ENCODE measurements at places on chromosomes 6 and 20.

DNA sequence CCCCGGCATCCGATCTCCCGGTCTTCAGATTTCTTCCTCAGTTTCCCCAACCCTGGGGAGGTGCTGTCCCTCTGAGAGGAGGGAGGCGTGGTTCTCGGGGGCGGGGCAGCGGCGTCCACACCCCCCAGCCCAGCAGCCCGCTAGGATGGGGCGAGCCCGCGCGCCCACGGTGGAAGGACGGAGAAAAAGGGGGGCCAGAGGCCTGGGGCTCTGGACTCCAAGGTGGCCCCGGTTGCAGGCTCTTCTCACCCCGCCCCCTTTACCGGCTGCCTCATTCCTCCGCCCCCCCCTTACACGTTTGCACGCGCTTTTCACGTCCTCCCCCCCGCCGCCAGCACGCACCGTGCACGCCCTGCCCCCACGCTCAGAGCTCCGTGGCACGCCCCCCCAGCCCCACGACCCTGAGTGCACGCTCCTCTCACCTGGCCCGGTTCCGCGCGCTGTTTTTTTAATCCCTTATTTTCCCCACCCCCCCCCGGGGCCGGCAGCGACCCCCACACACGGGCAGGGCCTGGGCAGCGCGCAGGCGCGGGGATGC, 402 bp downstream of the ZBTB12 start:
- no peak for DNase-seq

DNA sequence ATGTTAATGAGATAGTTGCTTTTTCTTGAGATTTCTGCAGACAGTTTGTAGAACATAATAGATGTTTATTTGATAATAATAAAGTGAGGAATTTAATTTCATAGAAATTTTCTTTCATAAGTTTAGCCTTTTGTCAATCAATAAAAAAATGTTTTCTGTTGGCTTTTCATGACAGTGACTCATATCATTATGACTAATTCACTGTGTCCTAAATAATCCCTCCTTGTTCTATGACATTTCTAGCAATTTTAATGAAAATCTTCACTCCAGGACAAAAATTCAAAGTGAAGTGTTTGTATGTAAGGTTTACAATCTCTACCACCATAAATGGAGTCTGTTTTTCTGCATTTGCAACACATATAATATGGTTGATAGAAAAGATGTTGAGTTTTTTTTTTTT, 109.9 kb downstream of the UTRN start:
- DNase-seq = no peak

DNA sequence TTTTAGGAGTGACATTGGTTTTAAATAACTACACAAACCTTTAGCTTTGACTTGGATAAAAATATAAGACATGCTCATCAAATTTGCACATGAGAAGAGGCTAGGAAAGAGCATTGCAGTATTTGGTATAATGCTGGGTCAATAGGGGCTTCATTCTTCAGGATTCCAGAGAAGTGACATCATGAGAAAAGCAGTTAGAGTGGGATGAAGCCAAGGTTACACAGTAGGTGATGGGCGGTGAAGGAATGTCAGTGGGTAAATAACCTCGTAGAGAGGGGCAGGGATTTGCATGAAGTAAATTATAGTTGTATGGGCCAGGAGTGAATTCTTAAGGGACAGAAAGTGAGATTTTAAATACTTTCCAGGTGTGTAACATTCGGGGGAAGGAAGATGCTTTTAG, 216.2 kb downstream of the RFPL4B start:
- DNase-seq = peak; percentile 32

- DNase-seq = no peak
These were observed 1.8 kb downstream of the TUBE1 start for GRCh38 chr6:112085286-112086065.

DNA sequence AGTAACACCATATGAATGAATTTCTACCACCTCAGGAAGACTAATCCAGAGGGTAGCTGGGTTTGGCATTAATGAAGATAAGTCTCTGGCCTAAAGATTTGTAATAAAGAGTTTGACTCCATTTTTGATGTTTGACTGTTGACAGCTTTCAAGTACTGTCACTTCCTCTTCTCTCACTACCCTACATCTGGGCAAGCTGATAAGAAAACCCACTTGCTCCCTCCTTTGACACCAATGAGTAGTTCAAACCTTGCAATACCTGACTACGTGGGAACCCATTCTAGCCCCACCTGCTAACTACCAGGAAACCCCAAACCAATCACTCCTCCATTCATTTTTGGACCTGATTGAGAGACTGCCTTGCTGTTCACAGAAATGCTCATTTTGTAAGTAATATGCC, 621.5 kb downstream of the TENT5A start:
- DNase-seq = no peak

GRCh38 chr6:148869585-148869984, 122.8 kb downstream of the UST start:
- DNase-seq = peak; percentile 31

GRCh38 chr6:110414669-110415068, 706 bp downstream of the DDO start:
- no peak for DNase-seq

DNA sequence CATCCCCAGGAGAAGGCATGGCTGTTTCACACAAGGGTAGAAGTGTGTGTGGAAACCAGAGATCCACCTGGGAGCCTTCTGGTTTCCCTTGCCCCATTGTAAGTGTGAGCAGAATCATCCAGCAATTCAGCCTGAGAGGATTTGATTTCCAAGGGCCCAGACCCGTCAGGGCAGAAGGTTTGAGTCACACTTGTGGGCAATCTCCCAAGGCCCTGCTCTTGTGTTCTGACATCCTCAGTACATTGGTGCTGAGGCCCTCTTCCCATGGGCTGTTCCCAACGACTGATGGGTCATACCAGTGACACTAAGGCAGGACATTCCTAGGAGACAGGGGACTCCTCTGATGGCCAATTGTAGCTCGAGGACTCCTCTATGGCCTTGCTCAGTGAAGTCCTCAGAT, 58.2 kb upstream of the POLR1H start:
- no peak for DNase-seq

GRCh38 chr20:57658833-57659516, 38.7 kb upstream of the ZBP1 start:
- DNase-seq = no peak

All from smooth muscle cell of the brain vasculature (primary cell).